ENCODE measurements at places on chromosomes 3 and 15.
A peak's percentile ranks its signal among the peaks of the same experiment; 100 is the strongest.

DNA sequence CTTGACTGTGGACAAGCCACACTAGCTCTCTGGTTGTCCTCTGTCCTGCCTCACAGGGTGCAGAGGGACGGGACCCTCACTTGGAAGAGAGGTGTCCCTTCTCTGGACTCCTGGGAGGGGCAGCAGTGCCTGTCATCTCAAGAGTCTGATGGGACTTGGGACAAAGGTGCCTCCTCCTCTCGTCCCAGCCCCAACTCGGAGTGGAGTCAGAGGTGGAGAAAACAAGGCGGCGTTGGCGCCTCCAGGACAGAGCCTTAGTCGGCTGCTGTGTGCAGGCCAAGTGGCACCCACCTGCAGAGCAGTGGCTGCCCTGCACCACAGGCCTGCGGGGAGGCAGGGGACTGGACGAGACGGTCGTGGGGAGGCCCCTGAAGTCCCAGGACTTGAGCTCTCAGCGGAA lies 9.4 kb upstream of the SEC13 start:
- no peak for DNase-seq

DNA sequence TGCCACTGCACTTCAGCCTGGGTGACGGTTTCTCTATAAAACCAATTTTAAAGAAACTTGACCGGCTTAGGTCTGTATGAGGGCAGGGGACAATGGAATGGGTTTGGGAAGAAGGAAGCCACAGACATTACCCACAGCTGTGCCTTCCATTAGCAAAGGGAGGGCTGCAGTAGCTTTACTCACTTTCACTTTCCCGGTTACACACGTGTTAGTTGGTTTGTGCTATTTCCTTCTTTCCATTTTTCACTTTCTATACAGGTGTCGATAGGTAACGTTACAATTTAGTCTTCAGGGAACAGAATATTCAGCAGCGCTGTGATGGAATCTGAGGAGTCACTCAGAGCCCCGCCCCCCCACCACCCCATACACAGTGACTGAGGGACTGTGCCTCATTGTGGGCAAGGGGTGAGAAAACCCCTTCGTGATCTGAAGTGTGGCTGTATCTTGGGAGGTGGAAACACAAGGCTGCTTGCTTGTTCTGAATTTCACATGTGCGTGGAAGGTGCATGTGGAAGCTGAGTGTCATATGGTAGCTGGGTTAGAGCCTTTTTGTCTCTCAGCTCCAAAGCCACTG lies 44.8 kb upstream of the RPL32 start:
- DNase-seq: no peak

DNA sequence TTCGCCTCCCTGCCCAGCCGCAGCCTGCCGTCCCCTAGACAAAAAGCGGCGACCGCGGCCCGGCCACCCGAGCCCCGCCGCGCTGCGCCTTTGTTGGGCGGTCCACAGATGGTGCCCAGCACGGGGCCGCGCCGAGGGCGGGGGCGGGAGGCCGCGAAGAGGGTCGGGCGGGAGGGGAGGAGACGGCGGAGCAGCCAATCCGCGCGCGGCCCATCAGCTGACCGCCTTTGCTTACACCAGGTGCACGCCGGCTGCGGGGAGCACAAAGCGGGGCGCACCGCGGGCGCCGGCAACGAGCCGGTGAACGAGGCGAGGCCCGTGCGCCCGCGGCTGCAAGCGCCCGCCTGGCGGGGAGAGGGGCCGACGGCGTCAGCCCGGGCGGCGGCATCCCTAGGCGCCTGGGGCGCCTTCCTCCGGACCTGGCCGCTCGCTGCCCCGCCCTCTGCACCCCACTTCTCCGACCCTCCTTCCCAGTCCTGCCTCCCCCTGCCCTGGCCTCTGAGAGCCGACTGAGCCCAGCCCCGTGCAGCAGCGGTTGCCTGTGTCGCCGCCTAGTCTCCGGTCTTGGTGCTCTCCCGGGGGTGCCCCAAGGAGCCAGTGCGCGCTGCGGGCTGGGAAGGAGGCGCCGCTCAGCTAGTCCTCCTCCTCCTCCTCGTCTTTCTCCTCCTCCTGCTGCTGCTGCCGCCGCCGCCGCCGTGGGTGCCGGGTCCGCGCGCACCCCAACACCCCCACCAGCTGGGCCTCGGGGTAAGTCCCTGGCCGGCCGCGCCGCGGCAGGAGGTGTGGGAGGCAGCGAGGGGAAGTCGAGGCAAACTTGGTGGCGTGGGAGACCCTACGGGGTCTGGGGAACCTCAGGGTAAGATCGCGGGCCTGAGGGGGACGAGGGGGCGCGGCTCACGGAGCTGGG lies at the start of gene LRRN1:
LRRN1 (plus strand) TSS at position 259 of the 907 bp plus-strand sequence. CDS start 45,211 bp downstream, outside the sequence.
- peak; percentile 61 for DNase-seq

- no peak for DNase-seq
These were observed 24.7 kb upstream of the TM4SF4 start for GRCh38 chr3:149449799-149450198.

GRCh38 chr3:11159421-11159904 lies 5.2 kb downstream of the HRH1 start:
- DNase-seq: no peak

- DNase-seq: no peak
These were observed 13.9 kb upstream of the FRMD5 start for GRCh38 chr15:44208956-44209355.

- DNase-seq: no peak
These were observed 460.3 kb upstream of the IL12A start for GRCh38 chr3:159528251-159528895.

- no peak for DNase-seq
These were observed 164.3 kb downstream of the PCCB start for GRCh38 chr3:136414476-136414875.

- no peak for DNase-seq
These were observed 172.6 kb upstream of the CNTN3 start for GRCh38 chr3:74787011-74787410.

DNA sequence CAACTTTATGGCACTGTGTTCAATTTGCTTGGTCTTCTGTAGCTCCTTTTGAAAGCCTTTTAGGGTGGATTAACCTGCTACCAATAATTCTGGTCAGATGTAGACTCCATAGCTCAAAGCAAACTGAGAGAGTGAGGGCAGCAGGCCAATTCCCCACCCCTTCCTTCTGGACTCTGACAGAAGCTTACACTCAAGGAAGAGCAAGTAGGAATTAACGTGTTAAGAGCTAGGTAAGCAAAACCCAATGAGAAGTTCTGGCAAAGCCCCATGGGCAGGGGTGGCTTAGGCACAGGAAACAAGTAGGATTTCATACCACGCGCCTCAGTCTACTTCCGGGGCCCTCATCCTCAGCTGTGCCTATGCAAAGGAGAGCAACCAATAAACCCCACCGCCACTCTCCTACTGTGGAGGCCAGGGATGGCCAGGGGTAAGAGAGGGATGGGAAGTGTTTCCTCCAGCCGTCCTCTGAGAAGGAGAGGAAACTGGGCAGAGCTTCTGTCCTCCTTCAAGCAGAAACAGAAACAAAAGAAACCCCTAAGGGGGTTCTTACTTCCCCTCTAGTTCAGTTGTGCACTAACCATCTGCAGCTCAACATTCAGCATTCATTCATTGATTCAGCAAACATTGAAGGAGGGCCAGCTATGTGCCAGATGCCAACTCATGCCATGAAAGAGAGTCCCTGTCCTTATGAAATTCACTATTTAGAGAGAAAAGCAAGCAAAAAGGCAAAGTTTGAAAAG lies 12.6 kb downstream of the CCR5 start:
- DNase-seq: no peak
